ENCODE measurements at places on chromosomes 16 and 17.
A peak's percentile ranks its signal among the peaks of the same experiment; 100 is the strongest.

GRCh38 chr16:50839920-50840729 is 98.2 kb downstream of the CYLD start:
- no peak for ATAC-seq

DNA sequence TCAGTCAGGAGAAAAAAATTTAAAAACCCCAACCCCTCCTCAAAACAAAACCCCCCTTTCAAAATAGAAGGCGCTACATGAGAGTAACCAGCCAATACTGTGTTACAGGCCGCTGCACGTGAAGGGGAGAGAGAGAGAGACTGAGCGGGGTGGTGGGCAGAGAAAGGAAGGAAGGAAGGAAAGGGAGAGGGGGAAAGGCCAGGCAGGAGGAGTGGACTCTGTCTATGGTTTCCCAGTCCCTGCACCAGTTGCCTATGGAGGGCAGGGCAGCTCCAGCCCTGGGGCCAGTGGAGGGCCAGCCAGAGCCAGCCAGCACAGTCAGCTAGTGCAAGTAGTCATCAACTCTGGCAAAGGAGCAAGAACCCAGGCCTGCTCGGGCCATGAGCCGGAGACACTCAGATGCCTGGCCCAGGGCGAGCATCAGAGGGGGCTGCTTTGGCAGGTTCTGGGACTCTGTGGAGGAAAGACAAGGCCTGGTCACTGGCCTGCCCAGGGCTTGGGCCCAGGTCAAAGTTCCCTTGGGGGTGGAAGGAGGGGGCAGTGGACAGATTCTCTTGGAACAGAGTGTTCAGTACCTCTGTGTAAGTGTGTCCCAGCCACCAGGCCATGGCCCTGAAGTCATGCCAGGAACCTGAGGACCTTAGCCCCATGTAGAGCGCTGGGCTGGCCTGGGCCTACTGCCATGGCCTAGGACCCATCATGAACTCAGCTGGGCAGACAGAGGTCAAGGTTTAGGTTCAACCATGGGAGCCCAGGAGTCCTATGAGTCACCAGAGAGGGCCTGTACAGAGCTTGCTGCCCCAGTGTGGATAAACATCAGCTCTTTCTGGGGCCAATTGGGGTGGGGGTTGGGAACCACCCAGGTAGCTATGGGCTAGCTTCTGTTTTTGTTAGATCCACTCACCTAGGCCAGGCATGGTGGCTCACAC is 7.3 kb upstream of the GFOD2 start:
- ATAC-seq: no peak

GRCh38 chr16:50593410-50594150 is 45.4 kb downstream of the NKD1 start:
- ATAC-seq: no peak

- no peak for ATAC-seq
These were observed 5.1 kb downstream of the CARMIL2 start for GRCh38 chr16:67650023-67650422.

GRCh38 chr16:85201574-85201973 is 89.3 kb upstream of the CIBAR2 start:
- no peak for ATAC-seq

DNA sequence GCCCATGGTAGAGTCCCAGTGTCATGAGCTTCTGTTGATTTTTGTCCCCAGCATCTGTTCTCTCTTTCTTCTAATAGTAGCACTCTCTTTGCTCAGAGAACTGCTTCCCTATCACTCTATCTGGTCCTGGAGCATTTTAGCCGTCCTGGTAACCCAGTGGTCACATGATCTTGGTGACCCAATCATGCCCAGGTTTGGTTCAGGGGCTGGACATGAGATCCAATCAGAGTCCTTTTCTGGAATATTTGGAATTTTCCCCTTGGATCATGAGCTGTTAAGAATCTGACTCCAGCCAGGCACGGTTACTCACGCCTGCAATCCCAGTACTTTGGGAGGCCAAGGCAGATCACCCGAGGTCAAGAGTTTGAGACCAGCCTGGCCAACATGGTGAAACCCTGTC is 197.0 kb downstream of the RAB11FIP4 start:
- no peak for ATAC-seq

DNA sequence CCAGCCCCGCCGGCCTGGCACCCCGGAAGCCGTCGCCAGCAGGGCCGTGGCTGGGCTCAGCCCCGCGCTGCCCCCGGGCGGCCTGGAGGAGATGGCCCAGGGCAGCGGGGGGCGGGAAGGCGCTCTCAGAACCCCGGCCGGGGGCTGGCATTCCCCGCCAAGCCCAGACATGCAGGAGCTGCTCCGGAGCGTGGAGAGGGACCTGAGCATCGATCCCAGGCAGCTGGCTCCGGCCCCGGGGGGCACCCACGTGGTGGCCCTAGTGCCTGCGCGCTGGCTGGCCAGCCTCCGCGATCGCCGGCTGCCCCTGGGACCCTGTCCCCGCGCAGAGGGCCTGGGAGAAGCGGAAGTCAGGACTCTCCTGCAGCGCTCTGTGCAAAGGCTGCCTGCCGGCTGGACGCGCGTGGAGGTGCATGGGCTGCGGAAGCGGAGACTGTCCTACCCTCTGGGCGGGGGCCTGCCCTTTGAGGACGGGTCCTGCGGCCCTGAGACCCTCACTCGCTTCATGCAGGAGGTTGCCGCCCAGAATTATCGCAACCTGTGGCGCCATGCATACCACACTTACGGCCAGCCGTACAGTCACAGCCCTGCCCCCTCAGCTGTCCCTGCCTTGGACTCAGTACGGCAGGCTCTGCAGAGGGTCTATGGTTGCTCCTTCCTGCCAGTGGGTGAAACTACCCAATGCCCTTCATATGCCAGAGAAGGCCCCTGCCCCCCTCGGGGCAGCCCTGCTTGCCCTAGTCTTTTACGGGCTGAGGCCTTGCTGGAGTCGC is 551 bp downstream of the WDR81 start:
- ATAC-seq: peak; percentile 69

GRCh38 chr16:75311383-75311938 is 60.0 kb upstream of the BCAR1 start:
- no peak for ATAC-seq

DNA sequence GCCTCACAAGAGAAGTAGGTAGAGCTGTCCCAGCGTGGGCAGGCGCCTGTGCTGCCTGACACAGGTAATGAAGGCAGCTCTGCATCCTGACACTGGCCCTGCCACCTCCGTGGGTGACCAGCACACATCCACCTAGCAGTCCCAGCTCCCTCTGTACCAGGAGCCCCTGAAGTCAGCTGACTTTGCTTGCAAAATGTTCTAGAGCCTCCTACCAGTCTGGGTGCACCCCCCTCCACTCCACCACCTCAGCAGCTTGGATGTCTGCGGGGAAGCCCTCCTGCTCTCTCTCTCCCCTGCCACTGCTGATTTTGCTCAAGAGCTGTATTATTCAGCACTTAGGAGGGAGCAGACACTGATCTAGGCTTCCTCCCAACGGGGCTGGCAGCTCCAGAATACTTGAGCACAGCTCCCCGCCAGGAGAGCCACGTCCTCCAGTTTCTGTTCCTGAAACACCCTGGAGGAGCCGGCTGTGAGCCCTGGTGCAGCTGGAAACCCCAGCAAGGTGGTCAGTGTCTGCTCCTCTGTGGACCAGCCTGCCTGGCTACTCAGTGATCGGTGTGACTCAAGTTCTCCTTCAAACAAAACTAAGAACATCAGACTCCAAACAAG is 1.0 kb downstream of the RNF166 start:
- ATAC-seq: no peak

DNA sequence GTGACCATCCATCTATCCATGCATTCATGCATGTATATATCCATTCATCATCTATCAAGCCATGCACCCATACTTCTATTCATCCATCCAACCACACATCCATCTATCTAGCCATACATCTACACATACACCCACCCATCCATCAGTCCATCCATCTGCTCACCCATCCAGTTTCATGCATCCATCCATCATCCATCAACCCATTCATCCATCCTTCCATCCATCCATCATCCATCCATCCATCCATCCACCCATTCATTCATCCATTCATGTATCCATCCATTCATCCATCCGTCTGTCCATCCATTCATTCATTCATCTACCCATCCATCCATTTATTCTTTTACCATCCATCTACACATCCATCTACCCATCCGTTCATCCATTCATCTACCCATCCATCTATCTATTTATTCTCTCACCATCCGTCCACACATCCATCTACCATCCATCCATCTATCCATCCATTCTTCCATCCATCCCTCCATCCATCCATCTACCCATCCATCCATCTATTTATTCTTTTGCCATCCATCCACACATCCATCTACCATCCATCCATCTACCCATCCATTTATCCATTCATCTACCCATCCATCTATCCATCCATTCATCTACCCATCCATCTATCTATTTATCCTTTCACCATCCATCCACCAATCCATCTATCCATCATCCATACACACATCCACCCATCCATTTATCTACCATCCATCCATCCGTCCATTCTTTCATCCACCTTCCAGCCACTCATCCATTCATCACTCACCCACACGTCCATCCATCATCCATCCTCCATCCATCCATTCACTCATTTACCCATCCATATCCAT is 3.2 kb downstream of the CCL17 start:
- ATAC-seq: no peak
